ENCODE measurements at places on chromosomes 2 and 18. TPM values are rescaled to one million over a fixed set of nuclear protein-coding genes. Genes with fewer than 3 reads are reported as not detected.

GRCh38 chr18:34760444-34760843, 50.3 kb downstream of the DTNA start:
- no peak for DNase-seq

DNA sequence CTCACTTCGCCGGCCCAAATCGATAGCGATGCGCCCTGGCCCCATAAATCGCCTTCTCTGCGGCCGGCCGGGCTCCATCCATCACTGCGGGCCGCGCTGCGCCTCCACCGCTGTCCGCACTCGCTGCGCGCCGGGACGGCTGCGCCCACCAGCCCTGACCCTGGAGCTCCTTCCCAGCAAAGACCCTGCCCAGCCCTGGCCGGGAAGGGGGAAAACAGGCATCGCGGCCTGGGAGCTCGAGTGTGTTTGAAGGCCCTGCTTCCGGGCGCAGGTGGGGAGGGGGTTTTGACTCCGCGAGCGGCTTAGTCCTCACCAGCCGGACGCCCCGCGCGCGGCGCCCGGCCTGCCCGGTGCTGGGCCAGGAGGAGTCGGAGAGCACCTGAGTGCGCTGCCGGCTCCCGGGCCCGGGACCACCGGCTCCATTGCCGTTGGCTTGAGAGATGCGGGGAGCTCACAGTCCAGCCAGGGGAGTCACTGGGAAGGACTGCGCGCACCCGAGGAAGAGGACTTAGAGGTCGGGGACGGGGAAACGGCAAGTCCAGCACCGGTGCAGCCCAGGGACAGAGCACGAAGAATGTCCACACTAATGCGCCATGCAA, 1.1 kb downstream of the PAX8 start:
- peak; percentile 51 for DNase-seq

DNA sequence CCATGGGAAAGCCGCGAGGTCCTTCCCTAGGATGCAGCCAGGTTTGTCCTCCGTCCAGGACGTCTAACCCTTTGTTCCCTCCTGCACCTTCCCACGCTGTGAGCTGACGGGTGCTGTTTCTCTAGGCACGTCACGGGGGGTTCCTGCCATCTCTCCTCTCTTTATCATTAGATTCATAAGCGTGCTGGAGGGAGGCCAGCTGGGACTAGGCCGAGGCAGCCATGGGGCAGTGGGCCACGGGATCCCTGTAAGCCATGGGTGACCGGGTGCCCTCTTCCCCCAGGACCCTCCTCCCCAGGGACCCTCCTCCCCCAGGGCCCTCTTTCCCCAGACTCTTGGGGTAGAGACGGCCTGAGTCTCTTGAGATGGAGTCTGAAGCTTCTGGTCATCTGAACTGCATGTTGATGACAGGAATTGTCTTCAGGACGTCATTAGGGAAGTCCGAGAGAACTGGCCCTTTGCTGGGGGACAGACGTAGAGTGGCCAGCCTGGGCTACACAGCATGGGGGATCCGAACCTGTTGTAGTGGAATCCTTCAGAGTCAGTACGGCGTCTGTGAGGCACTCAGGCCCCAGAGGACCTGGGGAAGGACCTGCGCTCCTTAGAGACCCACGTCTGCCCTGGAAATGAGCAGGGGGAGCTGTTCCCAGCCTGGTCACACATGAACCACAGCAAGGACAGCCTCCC, 108.1 kb downstream of the TPO start:
- no peak for DNase-seq

DNA sequence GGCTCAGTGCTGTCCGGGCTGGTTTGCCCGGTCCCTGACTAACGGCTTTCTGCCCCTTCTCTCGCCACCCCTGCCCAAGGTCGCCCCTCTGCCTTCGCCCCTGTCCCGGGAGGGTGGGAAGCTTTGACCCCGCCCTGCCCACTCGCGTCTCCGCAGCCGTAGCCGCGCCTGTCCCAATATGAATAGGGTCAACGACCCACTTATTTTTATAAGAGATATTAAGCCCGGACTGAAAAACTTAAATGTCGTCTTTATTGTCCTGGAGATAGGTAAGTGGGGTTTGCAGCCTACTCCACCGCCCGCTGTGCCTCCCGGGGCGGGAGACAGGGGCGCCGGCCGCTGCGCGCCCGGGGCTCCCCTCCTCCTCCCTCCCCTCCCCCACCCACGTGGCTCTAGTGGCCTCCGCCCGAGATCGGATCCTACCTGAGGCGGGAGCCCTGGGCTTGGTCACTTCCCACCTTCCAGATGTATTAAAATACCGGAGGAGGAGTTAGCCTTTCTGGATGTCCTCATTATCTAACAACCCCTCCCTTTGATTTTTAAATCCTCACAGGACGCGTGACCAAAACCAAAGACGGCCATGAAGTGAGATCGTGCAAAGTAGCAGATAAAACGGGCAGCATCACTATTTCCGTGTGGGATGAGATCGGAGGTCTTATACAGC, 633 bp downstream of the NABP1 start:
- peak; percentile 50 for DNase-seq

DNA sequence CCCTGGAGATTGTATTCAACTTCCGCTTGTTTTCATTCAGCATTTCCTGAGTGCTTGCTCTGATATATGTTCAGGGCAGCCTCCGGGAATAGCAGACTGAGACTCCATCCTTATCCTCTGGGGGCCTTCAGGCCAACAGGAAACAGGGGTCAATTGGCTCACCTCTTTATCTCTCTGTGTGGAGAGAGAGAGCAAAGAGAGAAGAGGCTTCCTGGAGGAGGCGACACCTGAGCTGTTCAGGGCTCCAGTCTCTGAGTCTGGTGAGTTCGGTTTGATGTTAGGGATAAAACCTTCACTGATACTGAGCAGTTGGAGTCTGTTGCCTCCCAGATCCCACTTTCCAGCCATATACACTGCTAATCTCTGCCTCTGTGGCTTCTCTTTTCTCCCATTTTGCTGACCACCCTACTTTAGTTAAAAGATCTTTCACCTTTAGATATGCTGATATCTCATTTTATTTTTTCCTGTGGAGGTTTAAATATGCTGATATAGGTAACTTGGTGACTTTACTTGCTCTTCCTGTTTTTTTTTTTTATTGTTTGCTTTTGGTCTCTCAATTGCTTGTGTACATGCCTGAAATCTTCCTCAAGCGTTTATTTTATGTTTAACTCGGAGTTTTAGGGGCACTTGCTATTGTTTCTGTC, 56.9 kb downstream of the KCNS3 start:
- DNase-seq = no peak

DNA sequence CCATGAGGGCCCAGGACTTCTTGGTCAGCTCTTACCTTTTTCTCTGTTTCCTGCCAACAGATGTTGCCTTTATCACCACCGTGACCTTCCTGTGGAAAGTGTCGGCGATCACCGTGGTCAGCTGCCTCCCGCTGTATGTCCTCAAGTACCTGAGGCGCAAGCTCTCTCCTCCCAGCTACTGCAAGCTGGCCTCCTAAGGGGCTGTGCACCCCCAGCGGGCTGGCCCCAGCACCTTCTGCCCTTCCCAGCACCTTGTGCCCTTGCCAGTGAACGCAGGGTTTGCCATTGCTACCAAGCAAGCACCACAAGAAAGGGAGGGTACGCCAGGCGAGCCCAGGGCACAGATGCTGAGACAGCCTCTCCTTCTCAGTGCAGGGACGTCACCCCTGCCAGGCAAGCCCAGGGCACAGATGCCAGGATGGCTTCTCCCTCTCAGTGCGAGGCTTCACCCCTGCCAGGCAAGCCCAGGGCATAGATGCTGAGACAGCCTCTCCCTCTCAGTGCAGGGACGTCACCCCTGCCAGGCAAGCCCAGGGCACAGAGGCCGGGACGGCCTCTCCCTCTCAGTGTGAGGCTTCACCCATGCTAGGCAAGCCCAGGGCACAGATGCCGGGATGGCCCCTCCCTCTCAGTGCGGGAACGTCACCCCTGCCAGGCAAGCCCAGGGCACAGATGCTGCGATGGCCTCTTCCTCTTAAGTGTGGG, 18.4 kb upstream of the NFATC1 start:
- peak; percentile 21 for DNase-seq

GRCh38 chr2:165897726-165898125, 55.9 kb downstream of the TTC21B start:
- DNase-seq = no peak

GRCh38 chr2:109380502-109381326, 233.1 kb downstream of the SEPTIN10 start:
- DNase-seq = peak; percentile 12

- peak; percentile 72 for DNase-seq
Observed at GRCh38 chr2:100730290-100730868, 89.6 kb upstream of the NPAS2 start.

DNA sequence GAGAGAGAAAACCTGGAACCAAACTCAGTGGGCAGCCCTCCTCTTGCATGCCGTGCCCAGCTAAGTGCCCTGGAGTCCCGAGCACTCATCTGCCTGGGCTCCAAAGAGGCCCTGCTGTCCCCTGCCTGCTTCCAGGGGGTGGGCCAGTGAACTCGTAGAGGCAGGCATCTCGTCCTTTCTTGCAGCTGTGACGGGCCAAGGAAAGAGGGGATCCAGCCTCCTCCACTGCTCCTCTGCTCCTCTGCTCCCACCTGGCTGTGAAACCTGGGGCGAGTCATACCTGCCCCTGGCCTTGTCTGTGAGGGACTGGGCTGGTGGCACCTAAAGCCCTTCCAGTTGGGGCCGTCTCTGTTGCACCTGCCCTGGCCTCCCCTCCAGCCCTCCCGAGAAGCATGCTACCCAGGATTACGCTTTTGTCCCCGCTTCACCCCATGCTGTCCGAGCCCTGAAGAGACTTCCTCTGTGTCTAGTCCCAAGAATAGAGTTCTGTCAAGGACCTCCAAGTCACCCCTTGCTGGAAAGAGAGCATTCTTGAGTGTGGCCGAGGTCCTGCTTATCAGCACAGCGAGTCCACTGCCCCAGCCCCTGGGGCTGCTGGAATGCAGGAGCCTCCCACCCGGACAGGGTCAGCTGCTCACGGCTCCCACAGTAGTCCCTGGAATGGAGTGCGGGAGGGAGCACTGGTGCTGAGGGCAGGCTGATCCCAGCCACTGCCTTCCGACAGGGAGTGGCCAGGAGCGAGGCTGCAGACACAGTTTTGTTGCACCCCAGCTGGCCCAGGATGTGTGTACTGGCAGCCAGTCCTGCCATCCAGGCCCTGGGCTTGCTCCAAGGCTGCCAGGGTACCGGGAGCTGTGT, 14.3 kb downstream of the KCNK3 start:
- DNase-seq = no peak

DNA sequence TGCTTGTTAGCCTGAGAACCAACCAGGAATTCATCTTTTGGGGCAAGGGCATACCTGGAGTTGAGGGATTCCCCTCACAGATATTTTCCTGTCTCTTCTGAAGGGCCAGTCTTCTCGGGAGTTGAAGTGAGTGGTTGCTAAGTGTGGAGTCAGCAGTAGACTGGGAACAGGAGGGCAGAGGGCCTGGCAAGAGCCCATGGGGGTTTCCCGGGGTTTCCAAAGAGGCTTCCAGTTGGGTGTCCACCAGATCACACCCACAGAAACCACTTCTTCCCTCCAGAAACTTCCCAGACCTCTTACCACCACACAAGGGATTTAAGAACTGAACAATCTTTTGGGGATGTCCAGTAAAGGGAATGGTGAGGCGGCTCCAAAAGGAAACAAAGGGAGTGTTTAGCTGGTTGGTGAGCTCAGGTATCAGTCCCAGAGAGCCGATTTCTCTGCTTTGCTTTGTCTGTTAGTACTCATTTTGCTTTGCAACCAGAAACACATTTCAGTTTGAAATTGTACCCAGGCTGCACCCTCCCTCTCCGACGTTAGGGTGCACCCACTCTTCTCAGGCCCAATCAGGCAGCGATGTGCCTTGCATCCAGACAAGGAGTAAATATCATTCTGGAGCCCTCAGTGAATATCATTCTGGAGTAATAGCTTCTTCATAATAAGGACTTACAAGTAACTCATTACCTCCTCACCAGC, 47.5 kb upstream of the SPATS2L start:
- DNase-seq = no peak

- no peak for DNase-seq
Observed at GRCh38 chr2:86566158-86566820, 3.0 kb upstream of the CHMP3 start.

DNA sequence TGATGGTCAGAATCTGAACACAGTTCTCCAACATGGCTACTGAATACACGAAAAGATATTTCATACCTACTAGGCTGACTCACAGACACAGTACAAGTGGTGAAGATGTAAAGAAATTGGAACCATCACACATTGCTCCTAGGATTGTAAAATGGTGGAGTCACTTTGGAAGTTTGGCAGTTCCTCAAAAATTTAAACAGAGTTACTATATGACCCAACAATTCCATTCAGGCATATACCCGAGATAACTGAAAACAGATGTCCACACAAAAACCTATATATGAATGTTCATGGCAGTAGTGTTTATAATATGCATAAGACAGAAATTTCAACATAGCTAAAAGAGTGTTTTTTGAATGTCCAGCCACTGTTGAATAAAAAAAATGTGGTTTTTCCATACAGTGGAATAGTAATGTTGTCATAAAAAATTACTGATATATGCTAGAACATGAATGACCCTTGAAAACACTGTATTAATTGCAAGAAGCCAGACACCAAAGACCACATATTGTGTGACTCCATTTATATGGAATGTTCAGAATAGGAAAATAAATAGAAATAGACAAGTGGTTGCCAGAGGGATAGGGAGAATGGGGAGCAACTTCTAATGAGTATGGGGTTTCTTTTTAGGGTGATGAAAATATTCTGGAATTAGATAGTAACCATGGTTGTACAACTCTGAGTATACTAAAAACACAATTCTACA, 10.1 kb downstream of the RMP24 start:
- DNase-seq = no peak

GRCh38 chr2:50355891-50356290, 676.0 kb downstream of the NRXN1 start:
- DNase-seq = no peak

DNA sequence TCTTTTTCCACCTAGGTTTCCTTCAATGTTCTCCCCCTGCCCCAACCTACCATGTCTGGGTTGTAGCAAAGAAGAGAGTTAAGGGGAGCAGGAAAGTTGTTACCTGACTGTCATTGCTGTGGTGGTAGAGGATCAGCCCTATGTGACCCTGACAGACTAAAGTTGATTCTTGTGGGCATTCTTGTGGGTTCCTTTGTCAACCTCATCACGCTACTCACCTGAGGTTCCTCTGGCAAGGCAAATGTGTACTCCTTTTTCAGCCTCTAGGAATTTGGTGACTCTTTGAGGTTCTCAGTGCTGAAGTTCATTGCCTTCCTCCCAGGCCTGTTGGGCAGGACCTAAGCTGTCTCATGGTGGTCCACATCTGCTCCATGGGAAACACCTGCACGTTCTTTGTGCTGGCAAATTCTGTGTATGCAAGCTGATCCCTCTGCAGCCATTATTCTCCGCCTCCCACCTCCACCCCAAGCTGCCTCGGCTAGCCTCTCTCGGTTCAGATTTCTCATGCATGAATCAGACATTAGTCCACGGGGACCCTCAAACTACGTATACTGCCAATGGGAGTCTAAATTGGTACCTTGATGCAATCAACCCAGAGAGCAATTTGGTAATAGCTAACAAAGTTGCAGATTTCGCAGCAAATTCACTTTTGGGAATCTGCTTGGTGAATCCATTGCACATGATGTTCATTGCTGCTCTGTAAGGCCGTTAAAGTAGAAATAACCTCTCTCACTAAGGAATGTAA, 1.5 kb upstream of the GMCL1 start:
- no peak for DNase-seq

BCL2L11 gene
- total RNA-seq = 18.9 TPM

VIT gene
- total RNA-seq = 0.15 TPM

CERKL gene
- not detected for total RNA-seq

PLCD4 gene
- total RNA-seq = 0.42 TPM

TTL gene
- total RNA-seq = 57.8 TPM

EFEMP1 gene
- total RNA-seq = 3.5 TPM

KYNU gene
- not detected for total RNA-seq

CD302 gene
- 0.68 TPM for total RNA-seq

OSBPL6 gene
- total RNA-seq = 4.6 TPM

BZW1 gene
- 366 TPM for total RNA-seq

Data from H9 (cell line).